Activated CD4-positive, alpha-beta T cell treated with anti-CD3 and anti-CD28 coated beads for 4 hours (primary cell): ENCODE measurements at places on chromosomes 7 and 10.

GRCh38 chr10:45558425-45558824 lies 114.1 kb downstream of the ZFAND4 start:
- no peak for DNase-seq

GRCh38 chr7:42226354-42226941 lies 10.6 kb downstream of the GLI3 start:
- DNase-seq = no peak

DNA sequence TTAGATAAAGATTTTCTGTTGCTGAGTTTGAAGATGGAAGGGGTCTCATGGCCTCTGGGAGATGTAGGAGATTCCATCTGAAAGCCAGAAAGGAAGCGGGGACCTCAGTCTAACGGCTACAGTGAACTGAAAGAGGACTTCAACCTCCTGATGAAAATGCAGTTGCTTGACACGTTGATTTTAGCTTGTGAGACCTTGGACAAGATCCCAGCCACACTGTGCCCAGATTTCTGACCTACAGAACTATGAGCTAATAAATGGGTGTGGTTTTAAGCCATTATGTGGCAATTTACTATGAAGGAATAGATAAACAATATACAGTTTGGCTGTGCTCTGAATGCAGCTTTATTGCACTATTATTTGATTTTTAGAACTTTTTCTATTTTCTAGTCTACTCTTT lies 342.3 kb upstream of the SEMA3D start:
- DNase-seq = no peak

DNA sequence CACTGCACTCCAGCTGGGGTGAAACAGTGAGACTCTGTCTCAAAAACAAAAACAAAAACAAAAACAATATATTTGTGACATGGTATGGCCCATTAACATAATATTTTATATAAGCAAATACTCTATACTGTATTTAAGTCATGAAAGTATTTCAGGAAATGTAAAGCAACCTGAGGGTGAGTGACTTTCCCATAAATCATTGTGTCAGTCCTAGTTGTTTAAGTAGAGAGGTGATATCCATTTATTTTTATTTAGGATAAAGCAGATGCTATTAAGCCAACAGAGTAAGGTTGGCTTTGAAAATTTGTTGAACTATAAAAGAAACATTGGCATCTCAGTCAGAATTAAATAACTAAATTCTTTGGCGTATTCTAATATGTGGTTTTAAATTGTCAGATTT lies 60.5 kb downstream of the MKLN1 start:
- no peak for DNase-seq

- no peak for DNase-seq
Observed at GRCh38 chr7:71350680-71351079, 218.7 kb downstream of the GALNT17 start.

GRCh38 chr10:126448091-126448490 lies 59.8 kb upstream of the ADAM12 start:
- DNase-seq = no peak

- DNase-seq = no peak
Observed at GRCh38 chr10:94038024-94038423, 44.3 kb downstream of the PLCE1 start.

DNA sequence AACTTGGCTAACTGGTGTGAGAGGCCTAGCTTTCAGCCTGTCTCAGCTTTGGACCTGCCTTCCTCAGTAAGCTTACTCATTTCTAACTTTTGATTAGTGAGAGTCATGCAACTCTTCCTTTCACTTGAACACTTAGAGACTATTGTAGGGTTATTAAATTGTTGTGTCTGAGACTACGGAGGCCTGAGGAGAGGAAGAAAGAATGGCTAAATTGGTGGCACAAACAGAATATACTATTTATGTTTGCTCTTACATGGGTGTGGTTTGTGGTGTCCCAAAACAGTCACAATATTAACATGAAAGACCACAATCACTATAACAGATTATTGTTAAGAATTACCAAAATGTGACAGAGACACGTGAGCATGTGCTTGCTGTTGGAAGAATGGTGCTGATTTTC lies 82.1 kb downstream of the TRIM24 start:
- DNase-seq = no peak

DNA sequence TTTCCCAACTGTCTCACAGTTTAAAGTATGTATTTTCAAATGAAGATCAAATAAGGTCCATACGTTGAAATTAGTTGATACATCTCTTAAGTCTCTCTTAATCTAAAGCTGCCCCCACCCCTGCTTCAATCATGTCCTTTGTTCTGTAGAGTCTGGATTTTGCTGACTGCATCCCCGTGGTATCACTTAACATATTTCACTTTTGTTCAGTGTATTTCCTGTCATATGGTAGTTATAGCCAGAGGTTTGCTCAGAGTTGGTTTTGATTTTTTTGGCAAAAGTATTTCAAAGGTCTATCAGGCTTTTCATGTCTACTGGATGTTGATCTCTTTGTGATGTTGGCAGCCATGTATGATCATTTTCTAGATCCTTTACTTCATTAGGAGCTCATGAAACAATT lies 54.4 kb upstream of the ARID5B start:
- no peak for DNase-seq

- DNase-seq = no peak
Observed at GRCh38 chr10:101575580-101576210, 12.4 kb downstream of the POLL start.
